ENCODE measurements at places on chromosomes 5 and 9.

DNA sequence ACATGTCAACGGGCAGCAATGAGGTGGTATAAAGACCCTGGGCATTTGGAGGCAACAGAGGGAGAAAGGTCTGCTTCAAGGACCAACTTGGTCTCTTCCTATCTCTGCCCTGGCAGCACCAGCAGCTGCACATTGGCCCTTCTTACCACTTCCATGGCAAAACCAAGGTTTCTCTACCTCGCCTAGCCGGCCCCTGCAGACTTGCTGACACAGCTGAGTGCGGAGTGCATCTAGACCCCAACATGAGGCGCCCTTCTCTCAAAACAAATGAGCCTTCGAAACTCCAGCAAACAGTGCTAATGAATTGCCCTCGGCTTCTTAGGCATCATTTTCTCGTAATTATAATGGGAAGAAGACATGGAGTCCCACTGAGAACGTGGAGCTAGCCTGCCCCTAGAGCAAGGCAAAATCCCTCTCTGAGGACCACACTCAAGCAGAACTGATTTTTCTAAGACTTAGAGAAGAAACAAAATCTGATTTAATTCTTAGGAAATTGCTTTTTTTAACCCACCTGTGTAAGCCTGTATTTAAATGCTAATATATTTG is 42.1 kb downstream of the KCNMB1 start:
- DNase-seq = no peak

DNA sequence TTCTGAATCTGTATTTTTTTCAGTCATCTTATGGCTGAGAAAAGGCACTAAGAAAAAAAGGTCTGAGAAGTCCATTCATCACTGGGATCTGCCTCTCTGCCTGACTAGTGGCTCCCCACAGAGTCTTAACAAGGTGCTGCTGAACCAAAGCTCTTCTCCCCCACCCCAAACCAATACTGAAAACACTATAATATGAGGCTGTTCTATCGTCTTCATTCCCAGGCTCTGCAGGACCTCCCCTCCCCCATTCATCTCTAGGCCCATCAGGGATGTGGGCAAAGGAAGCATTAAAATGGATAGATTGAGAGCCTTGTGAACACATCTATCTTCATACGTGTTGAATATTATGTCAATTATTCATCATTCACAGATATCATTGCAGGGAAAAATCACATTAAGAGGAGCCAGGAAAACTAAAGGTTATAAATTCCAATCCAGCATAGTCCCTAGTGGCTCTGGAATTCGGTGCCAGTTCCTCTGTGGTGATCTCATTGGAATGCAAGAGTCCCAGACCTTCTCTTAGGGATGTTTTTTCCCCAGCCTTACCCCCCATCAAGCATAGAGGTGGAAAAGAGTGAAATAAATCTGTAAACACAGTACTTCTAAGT is 44.3 kb upstream of the GPR151 start:
- peak; percentile 92 for DNase-seq

DNA sequence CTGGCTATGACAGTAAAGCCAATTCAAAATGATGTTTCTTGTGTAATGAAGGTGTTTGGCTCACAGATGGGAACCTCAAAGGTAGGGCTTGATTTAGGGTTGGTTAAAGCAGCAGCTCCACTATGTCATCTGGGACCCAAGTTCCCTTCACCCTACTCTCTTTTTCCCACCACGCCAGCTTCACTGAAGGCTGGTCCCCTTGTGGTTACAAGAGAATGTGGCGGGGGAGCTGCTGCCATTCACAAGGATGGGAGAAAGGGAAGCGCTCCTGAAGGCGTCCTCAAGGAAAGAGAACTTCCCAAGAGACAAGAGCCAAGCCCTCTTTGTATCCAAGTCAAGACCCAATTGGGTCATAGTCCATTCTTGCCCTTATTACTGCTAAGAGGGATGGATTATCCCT is 72.7 kb downstream of the NTRK2 start:
- no peak for DNase-seq

DNA sequence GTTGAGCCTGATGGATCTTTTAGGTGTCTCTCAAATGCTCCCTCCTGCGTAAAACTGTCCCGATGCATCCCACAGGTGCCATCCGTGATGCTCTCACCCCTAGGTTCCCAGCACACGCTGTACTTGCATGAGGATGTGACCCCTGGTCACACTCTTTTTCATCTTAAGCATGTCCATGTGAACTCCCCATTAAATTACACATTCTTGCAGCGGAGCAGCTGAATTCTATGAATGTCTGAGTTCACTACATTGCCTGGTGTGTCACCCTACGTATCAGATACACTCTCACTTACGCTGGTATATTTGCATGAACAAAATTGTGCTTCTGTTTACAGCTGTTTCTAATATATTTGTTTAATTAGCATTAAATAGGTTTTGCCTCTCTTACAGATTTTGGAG is 105.3 kb upstream of the RETREG1 start:
- DNase-seq = no peak

DNA sequence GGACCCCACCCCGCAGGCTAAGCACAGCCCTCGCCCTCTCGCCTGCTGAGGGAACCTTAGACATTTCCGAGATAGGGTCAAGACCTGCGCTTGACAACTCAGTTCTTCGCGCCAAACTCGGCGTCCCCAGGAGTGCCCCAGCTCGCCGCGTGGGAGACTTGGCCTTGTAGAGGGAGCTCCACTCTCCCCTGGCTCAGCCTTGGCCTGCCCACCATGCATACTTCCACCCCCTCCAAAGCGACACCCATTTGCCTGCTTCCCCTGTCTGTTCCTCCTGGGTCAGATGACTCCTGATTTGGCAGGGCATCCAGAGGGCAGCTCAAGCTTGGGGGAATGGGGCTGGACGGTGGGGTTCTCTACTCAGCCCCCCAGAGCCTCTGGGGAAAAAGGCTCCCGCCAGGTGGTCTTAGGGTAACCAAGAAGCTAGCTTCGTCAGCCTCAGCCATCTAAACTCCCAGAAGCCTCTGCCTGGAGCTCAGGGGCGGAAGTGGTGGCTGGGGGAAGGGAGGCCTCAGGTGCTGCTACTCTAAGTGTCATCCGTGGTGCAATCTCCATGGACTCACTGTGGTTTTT is 560 bp downstream of the DOCK2 start:
- no peak for DNase-seq

DNA sequence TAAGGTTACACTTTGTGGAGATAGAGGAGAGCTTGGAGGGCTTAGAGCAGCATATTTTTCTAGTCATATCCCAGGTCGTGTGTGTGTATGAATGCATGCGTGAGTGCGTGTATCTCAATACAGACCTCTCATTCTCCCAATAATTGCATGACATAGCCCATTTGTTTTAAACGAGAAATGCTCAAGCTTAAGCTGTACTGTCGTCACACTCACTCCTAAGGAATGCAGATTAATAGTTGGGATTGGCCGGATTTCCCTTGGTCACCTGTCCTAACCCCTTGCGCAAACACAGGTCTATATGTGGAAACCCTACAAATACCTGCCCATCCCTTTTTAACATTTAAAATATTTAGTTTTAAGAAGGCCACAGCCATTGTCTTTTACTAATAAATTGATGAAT is 165.8 kb downstream of the SEMA5A start:
- DNase-seq = no peak

GRCh38 chr5:29697785-29698414 is 1495.6 kb upstream of the CDH6 start:
- no peak for DNase-seq

- no peak for DNase-seq
These were observed 9.7 kb upstream of the SMIM32 start for GRCh38 chr5:136202469-136203205.

GRCh38 chr9:1039589-1039988 is 10.6 kb upstream of the DMRT2 start:
- no peak for DNase-seq

- no peak for DNase-seq
These were observed 11.8 kb upstream of the LHFPL2 start for GRCh38 chr5:78660401-78660800.

DNA sequence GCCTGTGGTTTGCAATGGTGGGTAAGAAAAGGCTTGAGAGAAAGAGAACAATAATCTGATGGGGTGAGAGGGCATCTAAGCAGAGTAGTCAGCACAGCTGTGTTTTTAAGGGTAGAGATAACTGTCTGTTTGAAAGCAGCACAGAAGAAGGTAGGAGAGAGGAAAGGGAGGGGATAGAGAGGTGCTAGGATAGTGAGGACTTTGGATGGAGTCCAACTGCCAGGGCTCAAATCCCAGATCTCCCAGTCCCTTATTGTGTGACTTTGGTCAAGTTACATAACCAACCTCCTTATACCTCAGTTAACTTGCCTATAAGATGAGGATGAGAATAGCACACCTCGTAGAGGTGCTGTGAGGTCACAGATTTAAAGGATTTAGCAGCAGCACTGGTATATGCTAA is 55.6 kb downstream of the GPR21 start:
- DNase-seq = no peak

DNA sequence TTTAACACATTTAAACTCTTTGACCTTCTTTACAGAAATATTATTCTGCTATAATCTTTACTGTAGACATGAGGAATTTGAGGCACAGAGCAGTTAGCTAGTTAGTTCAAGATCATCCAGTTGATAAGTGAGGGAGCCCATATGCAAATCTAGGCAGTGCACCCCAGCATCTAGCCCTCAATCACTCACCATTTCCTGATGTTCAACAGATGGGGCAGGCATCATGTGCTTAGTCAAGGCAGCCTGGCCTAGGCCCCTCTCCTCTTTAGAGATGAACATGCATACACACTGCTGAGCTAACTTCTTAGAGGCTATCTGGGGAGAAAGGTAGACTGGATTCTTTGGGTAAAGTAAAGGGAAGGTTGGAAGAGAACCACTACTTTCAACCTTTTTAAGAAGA is 206.8 kb upstream of the SLC24A2 start:
- no peak for DNase-seq

DNA sequence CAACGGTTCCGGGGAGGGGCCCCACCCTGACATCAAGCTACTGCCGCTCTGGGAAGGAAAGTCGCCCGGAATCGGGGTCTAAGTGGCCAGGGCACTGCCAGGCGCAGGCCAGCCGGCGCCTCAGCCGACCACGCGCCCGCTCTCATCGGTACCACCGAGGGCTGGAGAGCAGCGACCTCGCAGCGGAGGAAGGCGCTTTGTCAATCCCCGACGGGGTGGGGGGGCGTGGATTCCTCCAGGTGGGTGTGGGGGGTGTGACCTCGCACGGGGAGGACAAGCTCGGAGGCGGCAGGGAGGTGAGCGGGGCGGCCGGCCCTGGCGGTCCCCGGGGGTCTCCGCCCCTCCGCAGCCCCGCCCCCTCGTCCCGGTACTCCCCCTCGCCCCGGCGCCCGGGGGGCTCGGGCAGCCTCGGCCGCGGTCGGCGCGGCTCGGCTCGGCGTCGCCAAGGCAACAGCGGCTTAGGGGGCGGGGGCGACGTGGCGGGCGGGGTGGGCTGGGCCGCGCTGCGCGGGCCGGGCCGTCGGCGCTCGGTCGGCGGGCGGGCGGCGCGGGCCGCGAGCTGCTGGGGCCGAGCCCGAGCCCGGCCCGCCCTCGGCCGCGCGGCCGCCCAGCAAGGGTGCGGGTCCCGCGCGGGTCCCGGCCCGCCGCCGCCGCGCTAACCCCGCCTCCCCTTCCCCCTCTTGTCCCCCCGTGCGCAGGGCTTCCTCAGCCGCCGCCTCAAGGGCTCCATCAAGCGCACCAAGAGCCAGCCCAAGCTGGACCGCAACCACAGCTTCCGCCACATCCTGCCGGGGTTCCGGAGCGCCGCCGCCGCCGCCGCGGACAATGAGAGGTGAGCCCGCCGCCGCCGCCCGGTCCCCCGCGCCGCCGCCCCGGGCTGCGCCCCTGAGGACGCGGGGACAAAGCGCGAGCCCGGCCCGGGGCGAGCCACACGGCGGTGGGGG is 47.5 kb downstream of the DAB2IP start:
- DNase-seq = peak; percentile 71

GRCh38 chr9:126503333-126504085 is 110.2 kb upstream of the LMX1B start:
- DNase-seq = peak; percentile 18

DNA sequence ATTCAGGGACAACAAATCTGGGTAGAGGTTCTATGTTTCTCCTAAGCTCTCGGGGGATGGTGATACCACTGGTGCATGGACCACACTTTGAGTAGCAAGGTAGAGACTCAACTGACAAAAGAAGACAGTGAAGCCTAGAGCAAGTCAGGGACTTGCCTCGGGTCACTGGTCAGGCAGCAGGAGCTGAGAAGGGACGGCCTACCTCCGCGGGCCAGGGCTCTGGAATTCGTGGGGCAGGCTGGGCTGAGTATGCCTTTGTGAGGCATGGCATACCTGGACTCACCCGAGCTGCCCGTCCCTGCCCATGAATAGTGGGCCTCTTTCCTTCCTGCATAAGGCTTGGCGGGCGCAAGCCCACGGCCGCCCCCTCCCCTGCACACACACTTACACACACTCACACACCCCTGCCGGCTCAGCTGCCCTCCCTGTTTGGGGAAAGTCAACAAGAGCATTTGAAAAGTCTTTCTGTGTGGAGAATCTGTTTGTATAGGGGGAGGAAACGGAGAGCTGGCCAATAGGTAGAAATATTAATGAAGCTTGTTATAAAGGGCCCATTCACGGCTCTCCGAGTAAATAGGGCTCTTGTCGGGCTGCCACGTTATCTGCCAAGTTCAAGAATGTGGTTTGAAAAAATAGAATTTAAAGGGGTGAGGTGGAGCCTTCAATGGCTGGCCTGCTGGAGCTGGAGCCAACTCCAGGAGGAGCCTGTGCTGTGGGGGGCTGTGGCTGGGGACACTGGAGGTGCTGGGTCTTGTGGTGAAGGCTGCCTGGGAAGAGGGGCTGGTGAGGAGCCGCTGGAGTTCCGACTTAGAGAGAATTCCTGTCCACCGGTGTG is 19.1 kb upstream of the KIF12 start:
- no peak for DNase-seq

All from fibroblast of skin of right biceps (primary cell).